RPMI7951 (cell line): ENCODE measurements at places on chromosomes 5 and 9. TPM values are rescaled to one million over a fixed set of nuclear protein-coding genes. Genes with fewer than 3 reads are reported as not detected.

The PCDHB13 gene
- 2.5 and 2.6 TPM in 2 replicates for total RNA-seq

The S1PR3 gene
- 12.6 and 16.8 TPM in 2 replicates for total RNA-seq

The FAM200C gene
- total RNA-seq, result 7.4 and 8.3 TPM in 2 replicates

The GARIN3 gene
- total RNA-seq, result not detected in 2 replicates

The NUTM2F gene
- total RNA-seq, result not detected in 2 replicates

The JAKMIP2 gene
- total RNA-seq, result under 0.01 TPM in 1 of 2 replicates, not detected in the other
